NB4 (cell line): ENCODE measurements at places on chromosomes 7 and 10.

DNA sequence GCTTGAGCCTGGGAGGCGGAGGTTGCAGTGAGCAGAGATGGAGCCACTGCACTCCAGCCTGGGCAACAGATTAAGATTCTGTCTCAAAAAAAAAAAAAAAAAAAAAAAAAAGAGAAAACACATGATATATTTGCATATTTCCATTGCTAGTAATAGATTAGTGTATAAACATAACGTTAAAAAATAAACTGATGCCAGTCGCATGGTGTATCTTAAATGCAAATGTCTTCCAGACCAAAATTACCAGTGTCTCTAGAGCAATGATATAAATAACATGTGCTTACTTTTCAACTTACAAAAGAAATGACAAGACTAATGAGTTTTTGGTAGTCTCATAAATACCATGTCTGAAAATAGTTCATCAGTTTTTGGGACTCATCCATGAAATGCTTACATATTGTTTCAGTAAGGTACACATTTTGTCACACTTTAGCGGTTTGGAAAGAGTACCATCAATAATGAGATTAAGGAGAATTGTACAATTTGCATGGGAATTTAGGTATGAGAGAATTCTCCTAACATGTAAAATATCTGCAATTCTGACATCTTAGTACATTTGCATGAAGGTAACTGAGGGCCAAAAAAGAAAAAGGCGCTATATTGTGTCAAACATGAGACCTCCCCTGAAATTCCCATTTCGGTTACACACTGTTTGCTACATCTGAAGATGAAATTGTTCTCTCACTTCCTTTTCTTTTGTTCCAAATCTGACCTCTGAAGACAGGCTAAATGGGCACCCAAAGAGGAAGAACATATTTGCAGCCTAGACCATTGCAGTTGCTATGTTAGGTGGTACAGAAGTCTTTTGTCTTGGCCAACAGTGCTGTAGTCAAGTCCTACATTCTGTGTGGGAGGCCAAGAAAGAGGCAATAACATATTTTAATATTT, 51.5 kb upstream of the PIP4K2A start:
- DNase-seq = no peak

DNA sequence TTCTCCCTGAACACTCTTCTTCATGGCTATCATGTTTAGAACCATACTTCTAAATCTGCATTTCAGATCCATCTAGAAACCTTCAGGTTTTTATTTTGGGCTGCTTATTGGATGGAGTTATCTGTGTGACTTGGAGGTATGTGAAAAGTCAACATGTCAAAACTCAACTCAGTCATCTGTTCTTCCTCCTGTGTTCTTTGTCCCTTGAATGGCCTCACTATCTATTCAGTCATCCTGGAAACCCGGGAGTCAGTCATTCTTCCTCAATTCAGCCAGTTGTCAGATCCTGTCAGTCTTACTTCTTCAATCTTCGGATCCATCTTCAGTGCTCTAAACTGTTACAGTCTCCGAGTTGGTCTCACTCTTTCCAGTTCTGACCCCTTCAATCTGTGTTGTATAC, 52.2 kb downstream of the VKORC1L1 start:
- no peak for DNase-seq

DNA sequence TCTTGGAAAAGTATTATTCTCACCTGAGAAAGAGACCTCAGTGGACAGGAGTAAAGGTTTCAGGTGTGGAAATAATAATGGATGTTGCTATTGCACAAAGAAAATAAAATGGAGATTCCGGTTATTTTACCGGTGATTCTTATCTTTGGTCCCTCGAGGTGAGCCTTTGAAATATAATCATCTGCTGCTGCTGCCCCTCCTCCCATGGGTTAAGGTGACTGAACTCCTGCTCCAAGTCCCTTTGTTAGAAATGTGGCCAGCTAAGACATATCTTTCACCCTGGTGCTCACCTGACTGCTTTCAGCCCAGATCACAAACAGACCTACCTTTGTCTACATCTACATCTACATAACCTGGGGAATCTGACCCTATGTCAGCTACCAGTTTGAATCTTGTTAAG, 5.7 kb downstream of the CUBN start:
- DNase-seq = no peak

GRCh38 chr7:116786791-116787443, 75.5 kb upstream of the CAPZA2 start:
- peak; percentile 57 for DNase-seq

DNA sequence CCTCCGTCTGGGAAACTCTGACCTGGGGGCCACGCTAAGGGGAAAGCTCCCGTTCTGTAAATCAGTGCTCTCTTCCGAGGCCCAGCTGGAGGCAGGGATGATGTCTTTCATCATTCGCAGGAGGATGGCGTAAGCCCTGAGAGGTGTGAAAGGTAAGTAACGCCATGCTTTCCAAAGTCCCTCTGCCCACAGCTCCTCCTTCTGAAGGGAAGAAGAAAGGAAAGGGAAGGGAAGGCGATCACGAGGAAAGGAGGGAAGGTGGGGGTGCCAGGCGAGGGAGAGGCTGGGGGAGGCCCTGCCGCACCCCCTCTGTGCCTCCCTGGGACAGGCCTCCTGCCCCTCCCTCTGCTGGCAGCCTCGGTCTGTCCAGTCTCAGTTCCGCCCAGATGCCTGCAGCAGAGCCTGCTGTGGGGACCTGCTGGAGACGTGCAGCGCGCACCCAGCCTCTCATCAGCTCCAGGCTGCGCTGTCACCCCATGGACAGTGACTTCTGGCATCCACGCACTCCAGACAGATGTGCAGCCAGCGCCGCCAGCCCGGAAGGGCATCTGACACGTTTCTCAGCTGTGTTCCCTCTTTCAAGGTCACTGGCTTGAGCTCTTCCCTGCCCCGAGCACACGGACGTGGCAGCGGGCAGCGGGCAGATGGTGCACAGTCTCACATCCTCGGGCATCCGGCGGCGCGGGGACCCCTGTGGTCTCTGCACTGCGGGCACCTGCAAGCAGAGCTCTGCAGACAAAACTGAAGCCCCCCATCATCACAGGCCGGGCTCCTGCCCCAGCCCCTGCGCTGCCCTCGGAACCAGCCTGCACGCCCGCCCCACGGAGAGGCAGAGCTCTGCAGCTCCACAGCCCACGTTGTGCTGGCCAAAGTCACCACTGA, 60.6 kb downstream of the INSIG1 start:
- peak; percentile 51 for DNase-seq

- DNase-seq = peak; percentile 62
Measured at GRCh38 chr7:66930341-66930740, 9.3 kb downstream of the TMEM248 start.

GRCh38 chr10:125097409-125098070, 62.8 kb downstream of the CTBP2 start:
- no peak for DNase-seq

DNA sequence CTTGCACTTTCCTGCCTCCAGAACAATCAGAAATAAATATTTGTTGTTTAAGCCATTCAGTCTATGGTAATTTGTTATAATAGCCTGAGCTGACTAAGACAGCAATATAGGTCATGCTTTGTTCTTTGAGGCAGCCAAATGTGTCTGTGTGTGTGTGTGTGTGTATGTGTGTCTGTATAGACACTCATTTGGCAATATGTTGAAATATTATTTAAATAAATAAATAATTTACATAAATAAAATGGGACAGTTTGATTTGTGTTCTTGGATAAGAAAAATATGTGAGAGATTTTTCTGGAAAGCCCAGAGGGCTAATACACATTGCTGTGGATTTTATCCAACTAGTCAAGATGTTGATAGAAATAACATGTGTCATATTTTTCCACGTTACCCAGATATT, 140.2 kb downstream of the PTN start:
- DNase-seq = no peak

DNA sequence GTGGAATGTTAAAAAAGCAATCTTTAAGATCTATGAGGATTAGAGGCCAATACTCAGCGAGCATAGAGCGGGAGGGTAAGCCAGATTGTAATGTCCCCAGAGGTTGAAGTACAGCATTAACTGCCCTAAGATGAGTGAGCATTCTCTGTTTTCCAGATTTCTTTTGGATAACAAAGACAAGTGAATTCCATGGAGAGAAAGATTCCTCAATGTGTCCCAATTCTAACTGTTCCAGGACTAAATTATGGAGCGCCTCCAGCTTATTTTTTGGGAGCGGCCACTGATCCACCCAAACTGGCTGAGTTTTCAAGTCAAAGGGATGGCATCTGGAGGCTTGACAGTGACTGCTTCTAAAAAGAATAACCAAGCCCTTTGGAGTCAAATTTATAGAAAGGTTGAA, 39.3 kb upstream of the AKR1C2 start:
- no peak for DNase-seq

GRCh38 chr7:26863518-26864308, 677 bp downstream of the SKAP2 start:
- peak; percentile 63 for DNase-seq

DNA sequence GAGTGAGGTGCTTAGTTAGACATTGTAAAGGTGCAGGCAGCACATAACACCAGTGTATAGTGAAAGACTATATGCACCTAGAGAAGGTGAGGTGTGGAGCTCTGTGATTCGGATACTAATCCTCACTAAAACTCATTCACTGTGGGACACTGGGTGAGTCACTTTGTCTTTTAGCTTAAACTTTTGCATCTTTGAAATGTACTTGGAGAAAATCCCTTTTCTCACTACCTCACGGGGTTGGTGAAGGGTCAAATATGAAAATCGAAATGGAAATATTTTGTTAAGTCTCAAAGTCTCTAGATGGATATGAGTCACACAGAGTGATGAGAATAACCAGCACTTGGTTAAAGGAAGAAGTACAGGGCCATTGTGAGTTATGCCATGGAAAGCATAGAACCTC, 38.0 kb downstream of the MDFIC start:
- DNase-seq = no peak

GRCh38 chr10:20115894-20116293, 299.7 kb downstream of the PLXDC2 start:
- no peak for DNase-seq

DNA sequence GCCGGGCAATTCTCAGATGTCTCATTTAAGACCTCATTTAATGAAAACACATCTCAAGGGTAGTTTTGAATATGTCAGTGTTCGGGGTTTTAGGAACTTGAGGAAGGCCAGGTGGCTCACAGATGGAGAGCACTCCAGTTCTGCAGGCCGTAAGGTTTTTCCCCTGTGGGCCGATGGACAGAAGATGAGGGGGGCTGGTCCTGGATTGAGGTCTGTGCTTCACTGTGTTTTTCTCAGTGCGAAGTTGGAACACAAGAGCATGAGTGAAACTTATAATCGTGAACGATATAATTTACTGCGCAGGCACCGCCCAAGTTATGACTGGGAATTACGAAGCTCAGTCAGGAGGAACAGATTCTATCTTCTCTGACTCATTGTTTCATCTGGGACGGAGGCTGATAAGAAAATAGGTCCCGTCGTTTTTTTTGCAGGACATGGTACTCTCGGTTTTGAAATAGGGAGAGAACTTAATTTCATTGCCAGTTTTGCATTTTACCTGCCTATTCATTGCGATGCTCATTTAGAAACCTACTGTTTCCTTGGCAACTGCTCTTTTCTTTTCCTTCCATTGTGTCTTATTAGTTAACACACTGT, 591.0 kb upstream of the PFKP start:
- no peak for DNase-seq

GRCh38 chr7:47428052-47428767, 153.7 kb downstream of the TNS3 start:
- no peak for DNase-seq

DNA sequence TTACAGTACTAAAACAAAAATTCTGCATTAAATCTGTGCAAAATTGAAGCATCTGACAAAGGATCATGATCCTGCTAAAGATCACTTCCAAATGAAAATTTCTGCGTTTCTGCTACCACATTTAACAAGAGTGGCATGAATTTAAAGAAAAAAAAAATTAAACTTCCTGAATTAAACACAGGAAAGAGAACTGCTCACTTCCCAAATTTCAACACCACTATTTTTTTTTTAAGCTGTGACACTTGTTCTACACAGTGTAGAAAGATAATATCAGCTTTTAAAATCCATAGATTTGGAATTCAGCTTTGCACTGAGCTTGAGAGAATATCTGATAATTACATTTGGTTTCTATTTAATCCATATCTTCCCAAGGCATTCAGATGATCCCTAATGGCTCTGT, 73.6 kb downstream of the EPC1 start:
- no peak for DNase-seq

DNA sequence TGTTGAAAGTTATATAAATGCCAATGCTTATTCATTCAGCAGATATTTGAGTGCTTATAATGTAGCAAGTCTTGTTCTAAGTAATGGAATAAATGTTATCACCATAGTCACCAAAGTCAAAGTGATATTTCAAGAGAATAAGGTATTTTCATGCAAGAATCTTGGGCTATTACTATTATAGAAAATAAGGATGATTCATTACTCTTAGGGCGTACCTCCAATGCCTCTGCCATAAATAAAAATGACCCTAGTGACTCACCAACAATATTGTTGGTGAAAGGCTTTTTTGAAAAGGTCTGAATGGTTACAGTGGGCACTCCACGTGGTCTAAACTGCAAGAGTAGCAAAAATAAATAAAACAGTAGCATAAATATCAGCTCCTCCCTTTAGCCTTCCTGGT, 68.4 kb downstream of the RALA start:
- DNase-seq = no peak

DNA sequence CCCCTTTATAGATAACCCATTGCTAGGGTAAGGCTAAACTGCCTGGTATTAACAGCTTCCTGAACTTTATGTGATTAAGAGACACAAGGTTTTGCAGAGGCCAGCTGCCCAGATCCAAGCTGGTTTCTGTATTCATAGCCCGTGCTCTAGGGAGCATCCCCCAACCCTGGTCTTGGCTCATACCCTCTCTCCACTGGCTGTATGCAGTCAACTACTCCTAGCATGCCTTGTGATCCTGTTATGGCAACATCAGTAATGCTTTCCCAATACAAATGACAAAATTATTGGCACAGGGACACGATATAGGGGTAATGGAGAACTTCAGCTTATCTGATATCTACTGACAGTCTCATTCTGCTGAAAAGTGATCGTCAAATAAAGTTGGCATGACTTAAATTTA, 202.8 kb upstream of the MKLN1 start:
- no peak for DNase-seq

GRCh38 chr10:101120884-101121653, 10.0 kb upstream of the TLX1 start:
- DNase-seq = peak; percentile 48

DNA sequence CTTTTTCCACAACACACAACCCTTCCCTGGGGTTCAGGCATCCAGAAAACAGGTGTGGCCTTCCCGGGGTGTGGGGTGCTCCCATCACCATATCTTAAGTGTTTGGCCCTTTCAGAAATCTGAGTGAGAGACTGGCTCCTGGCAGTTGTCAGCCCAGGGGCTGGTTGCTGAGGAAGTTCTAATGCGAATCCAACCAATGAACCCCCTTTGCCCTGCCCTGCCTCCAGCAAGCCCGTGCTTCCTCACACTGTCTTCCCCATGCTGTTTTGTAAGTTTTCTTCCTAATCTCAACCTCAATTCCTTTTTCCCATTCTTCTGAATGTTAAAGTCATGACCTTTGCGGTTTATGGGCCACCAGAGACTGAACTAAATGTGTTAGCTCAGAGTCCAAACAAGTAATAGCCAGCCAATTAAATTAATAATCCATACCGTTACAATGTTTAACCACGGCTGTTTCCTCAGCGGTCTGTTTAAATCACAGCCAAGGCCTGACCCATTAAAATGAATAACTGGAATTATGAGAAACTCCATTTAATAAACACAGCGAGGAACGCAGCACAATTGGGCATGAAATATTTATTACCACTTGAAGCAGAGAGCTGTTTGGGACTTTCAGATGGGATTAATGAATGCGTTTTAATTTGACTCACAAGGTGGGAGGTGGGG, 90.9 kb upstream of the TCF7L2 start:
- DNase-seq = no peak

- DNase-seq = peak; percentile 12
Measured at GRCh38 chr10:35339942-35340341, 3.6 kb downstream of the CCNY start.
